Endothelial cell of umbilical vein (primary cell): ENCODE measurements at places on chromosomes 1 and 21.

GRCh38 chr1:235881930-235882700 lies 15.4 kb upstream of the LYST start:
- DNase-seq: no peak

- no peak for DNase-seq
Measured at GRCh38 chr1:33616780-33617179, 144.3 kb downstream of the ZSCAN20 start.

- DNase-seq: peak; percentile 89
Measured at GRCh38 chr1:43329995-43330751, 7.4 kb upstream of the MPL start.

DNA sequence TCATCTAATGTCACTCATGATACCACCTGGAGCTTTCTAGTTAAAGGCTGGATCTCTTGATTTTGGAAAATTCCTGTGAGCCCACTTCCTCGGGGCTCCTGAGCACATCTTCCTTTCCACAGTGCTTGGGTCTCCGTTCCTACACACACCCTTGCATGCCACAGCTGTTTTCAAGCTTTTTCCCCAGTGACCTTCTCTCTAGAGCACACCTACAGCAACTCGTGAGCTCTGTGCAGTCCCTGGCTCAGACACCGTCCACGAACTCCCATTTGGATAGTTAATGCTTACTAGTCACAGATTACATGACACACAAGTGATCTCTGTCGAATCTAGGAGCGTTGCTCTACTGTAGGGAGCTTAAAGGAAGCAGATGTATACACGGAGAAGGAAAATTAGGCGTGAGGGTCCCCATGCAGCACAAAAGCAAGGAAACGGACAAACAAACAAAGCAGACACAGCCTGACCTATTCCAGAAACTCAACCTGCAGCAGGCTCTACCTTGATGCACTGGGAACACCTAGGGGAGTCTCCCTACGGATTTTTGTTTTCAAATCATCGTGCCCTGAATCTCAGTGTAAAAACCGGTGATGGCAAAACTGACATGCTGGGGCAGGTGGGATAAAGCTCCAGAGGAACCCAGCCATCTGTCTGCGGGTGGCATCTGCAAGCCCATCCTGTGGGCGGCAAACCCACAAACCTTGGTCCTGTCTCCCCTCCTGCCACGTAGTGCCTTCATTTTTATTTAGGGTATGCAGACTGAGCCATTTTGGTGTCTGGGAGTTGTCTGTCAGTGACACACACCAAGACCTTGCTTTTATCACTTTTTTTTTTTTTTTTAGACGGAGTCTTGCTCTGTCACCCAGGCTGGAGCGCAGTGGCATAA lies 177.8 kb downstream of the RUNX1 start:
- DNase-seq: no peak

- no peak for DNase-seq
Measured at GRCh38 chr1:26477446-26478152, 5.4 kb downstream of the HMGN2 start.

GRCh38 chr1:110787328-110788071 lies 85.4 kb upstream of the CD53 start:
- DNase-seq: no peak

DNA sequence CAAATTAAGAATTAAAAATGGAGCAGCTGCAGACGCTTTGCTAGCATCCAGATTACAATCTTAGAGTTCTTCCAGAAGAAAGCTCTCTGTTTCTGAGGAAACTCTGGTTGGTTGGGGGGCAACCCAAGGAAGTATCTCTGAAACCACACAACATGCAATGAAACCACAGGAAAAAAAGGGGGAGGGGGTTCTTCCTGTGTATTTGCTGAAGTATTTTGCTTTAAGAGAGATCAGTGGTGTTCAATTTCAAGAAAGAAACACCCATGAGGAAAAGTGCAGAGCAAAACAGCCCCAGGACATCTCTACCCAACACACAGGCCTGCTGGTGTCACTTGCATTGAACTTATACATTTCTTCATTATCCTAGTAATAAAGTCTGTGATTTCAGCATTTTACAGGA lies 19.7 kb upstream of the TIAM1 start:
- DNase-seq: no peak

DNA sequence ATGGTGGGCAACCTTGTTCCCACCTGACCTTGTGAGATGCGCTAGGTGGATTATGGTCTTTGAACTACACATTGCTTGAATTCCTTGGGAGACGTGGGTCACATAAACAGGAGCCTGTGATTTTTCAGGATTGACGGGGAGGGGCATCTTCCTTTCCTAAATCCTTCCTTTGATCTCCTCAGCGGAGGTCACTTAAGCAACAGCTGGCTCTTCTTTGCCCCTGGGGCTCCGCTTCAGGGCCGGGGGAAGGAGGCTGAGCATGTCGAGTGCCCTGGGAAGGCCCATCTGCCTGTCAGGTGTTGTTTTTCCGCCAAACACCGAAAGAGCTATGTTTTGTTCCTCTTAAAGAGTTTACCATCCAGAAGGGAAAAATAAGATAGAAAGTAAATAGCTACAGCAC lies 40.6 kb downstream of the KIF26B start:
- DNase-seq: no peak
